ENCODE measurements at places on chromosomes 4 and X.

- DNase-seq = no peak
Observed at GRCh38 chr4:126995235-126995634, 637.5 kb upstream of the INTU start.

- no peak for DNase-seq
Observed at GRCh38 chr4:47972181-47972580, 44.3 kb downstream of the CNGA1 start.

DNA sequence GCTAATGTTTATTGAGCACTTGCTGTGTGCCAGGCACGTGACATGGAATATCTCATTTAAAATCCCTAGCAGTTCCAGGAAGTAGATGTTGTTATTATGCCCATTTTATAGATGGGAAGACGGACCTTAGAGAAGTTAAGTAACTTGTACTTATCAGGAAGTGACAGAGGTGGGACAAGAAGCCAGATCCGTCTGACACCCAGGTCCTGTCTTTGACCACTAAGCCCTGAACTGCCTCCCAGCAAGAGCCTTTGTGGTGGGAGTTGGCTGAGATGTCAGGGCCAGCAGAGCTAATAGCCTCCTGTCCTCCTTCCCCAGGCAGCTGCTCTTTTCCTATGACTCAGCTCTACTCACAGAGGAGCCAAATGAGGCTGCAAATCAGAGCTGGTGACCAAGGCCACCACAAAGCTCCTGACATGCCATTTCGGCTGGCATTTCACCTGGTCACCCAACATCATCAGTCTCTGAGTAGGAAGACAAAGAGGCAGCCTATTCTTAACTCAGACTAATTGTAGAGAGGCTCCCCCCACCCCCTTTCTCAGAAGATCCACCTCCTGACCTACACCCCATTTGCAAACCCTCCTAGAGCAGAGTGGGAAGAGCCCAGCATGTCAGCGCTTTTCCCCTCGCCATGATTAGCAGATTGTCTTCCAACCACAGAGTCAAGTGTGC, 175.1 kb upstream of the KIT start:
- DNase-seq = no peak

DNA sequence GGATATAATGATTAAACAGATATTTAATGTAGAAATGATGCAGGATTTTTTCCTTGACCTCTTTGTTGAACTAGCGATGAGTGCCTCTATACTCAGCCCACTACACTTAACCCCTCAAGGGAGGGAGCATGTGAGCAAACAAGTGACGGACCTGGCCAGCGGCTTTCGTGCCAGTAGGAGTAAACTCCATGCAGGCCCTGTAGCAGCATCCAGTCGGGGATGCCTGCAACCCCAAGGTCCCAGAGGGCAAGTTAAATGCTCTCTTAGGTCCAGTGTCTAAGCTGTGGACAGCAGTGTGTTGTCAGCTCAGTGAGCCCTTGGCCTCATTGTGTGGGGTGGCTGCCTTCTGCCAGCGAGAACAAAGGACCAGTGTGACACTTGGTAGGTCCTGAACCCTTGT, 708.7 kb downstream of the TECRL start:
- DNase-seq = no peak

DNA sequence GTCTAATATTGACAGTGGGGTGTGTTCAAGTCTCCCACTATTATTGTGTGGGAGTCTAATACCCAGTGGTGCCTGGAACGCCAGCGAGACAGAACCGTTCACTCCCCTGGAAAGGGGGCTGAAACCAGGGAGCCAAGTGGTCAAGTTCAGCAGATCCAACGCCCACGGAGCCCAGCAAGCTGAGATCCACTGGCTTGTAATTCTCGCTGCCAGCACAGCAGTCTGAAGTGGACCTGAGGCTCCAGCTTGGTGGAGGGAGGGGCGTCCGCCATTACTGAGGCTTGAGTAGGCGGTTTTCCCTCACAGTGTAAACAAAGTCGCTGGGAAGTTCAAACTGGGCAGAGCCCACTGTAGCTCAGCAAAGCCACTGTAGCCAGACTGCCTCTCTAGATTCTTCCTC, 407.3 kb downstream of the DMD start:
- no peak for DNase-seq

DNA sequence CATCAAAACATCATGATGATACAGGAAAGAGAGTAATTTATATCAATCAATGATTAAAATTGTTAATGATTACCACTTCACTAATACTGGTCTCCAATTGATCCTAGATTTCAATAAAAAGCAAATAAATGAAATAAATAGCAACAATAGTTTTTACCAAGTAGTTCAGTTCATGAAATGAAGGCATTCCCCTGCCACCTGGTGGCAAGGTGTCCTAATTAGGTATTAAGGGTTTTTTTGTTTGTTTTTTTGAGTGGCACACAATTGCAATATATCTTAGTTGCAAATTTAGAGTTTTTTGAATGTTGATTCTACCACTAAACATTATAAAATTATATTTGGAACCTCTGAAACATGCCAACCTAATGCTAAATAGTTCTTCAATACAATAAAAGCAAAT, 157.4 kb upstream of the PDE5A start:
- no peak for DNase-seq

GRCh38 chrX:38347136-38347535, 5.3 kb upstream of the OTC start:
- DNase-seq = no peak

DNA sequence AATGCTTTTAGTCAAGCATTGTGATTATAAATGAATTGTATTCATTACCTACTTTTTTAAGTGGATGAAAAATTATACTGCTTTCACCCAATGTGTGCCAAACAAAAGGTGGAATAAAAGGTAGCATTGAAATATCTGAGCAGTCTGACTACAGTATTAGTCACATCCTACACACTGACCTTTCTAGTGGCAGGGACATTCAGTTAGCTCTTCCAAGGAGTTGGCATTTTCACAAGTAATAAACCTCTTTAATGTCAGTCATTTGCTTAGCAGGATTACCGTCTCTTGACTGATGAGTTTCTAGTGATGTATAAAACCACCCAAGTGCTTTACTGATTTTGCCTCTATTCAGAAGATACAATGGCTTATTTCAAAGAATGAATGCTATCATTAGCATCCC, 687.9 kb downstream of the ARAP2 start:
- DNase-seq = no peak

- DNase-seq = no peak
Observed at GRCh38 chr4:139801895-139802294, 136.3 kb downstream of the MGST2 start.

DNA sequence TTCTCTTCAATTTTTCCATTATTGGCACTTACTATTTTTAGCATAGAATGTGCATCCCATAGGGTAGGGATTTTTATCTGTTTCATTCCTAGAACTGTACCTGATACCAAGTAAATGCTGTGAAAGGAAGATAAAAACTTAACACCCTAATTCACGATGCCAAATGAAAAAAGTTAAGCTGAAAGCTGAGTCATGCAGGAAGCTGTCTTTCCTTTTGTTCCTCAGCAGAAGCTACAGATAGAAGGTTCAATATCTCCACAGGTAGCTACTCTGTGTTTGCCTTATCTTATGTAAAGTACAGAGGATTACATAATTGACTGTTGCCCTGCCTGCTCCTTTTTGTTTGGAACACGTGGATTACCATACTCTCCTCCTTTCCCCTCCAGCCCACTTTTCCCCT, 77.0 kb downstream of the LRP2BP start:
- DNase-seq = no peak
